ENCODE measurements at places on chromosomes 16 and 17. TPM values are rescaled to one million over a fixed set of nuclear protein-coding genes. Genes with fewer than 3 reads are reported as not detected.

The KRT17 gene
- 7.0 TPM for total RNA-seq

The LDHD gene
- 4.2 TPM for total RNA-seq

The ITGA2B gene
- total RNA-seq, result 0.56 TPM

The PRPSAP2 gene
- total RNA-seq, result 51.8 TPM

The CDRT15L2 gene
- not detected for total RNA-seq

The CA7 gene
- total RNA-seq, result not detected

The RNF43 gene
- 0.28 TPM for total RNA-seq

The CMTR2 gene
- total RNA-seq, result 28.4 TPM

The THRA gene
- 34.4 TPM for total RNA-seq

The CTRB2 gene
- total RNA-seq, result not detected

The LIMD2 gene
- total RNA-seq, result 6.2 TPM

The LPO gene
- not detected for total RNA-seq

The BAIAP3 gene
- 0.38 TPM for total RNA-seq

The KRT222 gene
- total RNA-seq, result under 0.01 TPM

The VWA3A gene
- not detected for total RNA-seq

The PYDC1 gene
- not detected for total RNA-seq

The PRR14 gene
- total RNA-seq, result 5.9 TPM

The SPECC1 gene
- total RNA-seq, result 26.5 TPM

The MYL11 gene
- total RNA-seq, result not detected

The ATP6V0A1 gene
- total RNA-seq, result 73.6 TPM

The LGALS9B gene
- not detected for total RNA-seq

The HSD17B2 gene
- total RNA-seq, result 0.38 TPM

The PKMYT1 gene
- 12.8 TPM for total RNA-seq

The GSE1 gene
- 18.3 TPM for total RNA-seq

The NPIPA7 gene
- total RNA-seq, result not detected

The TEX14 gene
- under 0.01 TPM for total RNA-seq

The ADAMTS18 gene
- 9.4 TPM for total RNA-seq

Measured in regular cardiac myocyte (primary cell).